Activated T-cell treated with anti-CD3 and anti-CD28 coated beads, Interleukin-2, amount 50 U/mL, for 24 hours (primary cell): ENCODE measurements at places on chromosomes 7 and 10.

- no peak overlapping the region for H3K27ac ChIP-seq
- no peaks in the 10 kb centered on the region for H3K4me1 ChIP-seq
- no peaks in the 10 kb centered on the region for H3K36me3 ChIP-seq
- no peak for DNase-seq
- no peaks in the 10 kb centered on the region for H3K27me3 ChIP-seq
- no peak overlapping the region for H3K4me3 ChIP-seq
These were observed 102.0 kb downstream of the ADAM12 start for GRCh38 chr10:126286256-126286780.

DNA sequence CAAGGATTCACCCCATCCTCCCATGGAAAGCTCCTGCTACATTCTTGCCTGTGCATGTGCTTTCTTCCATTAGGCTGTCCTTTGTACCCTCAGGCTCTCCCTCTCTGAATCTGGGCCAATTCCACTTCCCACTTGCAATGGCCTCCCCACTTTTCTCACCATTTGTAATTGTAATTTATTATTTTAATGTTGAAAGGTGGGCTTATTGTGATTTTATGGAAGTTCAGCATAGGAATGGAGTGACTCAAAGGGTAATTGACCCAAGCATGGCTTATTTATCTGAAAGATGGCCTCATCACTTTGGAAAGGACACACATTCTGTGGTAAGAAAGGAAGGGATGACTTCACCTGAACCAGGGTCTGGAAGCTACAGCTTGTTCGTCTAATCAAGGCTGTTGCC lies 46.9 kb upstream of the ORC5 start:
- no peaks in the 10 kb centered on the region for H3K4me1 ChIP-seq
- no peak overlapping the region for H3K4me3 ChIP-seq
- no peaks in the 10 kb centered on the region for H3K36me3 ChIP-seq
- H3K27me3 ChIP-seq, result peaks cover 9% of the 10 kb centered on the region

- H3K27ac ChIP-seq, result peak overlapping the region; percentile 5
- peaks cover 35% of the 10 kb centered on the region for H3K4me1 ChIP-seq
- H3K27me3 ChIP-seq, result no peaks in the 10 kb centered on the region
- DNase-seq, result no peak
- H3K36me3 ChIP-seq, result peaks cover 73% of the 10 kb centered on the region
These were observed 9.4 kb downstream of the ING3 start for GRCh38 chr7:120959929-120960484.

DNA sequence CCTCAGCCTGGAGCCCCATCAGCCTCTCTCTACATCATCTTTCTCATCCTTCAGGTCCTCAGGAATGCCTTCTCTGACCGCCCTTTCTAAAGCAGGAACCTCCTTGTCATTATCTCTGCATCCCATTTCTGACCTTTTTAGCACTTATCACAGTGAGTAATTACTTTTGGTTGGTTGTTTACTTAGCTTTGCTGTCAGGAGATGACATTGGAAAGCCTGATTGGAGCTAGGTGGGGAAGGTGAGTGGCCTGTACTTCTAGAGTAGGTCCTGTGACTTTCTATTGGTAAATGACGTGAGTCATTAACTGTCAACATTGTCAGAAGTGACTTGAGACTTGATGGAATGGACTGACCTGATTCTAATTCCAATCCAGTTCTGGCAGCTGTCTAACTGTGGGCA lies 9.3 kb upstream of the SLC25A13 start:
- peaks cover 7% of the 10 kb centered on the region for H3K4me1 ChIP-seq
- DNase-seq, result no peak
- no peak overlapping the region for H3K27ac ChIP-seq
- no peak overlapping the region for H3K4me3 ChIP-seq

DNA sequence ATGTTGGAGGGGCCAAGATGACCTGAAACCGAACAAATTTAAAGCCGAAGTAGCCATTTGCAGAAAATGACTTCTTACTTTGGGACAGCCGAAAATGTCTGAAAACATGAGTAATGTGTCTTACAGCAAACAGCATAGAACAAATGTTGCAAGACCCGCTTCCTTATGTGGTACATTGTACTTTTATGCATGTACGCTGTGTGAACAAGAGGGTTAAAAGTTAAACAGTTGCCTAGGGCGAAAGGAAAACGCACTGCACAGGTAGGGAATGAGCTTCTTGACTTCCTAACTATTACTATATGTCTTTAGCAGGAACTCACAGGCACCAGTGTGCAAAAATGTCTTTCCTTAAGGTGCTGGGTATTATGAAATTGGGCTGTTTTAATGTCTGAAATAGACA lies 303.5 kb upstream of the MGMT start:
- H3K4me1 ChIP-seq, result peaks cover 4% of the 10 kb centered on the region
- no peaks in the 10 kb centered on the region for H3K27me3 ChIP-seq
- H3K36me3 ChIP-seq, result no peaks in the 10 kb centered on the region
- no peak overlapping the region for H3K27ac ChIP-seq

DNA sequence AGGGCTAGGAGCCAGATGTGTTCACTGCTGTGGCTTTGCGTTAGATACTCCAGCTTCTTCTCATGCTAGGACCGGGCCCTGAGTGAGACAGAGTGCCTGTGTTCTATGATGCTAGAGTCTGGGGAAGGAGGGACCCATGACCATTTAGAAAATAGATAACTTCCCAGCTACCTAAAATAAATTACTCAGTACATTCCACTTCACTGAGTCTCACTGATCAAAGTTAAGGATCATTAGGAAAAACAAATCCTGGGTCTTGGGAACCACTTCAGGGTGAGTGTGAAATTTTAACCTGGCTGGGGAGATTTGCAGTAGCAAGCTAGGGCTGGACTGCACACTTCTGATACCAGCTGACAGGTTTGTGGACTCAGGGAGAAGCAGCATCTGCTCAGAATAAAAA lies 138.1 kb downstream of the EMX2 start:
- no peaks in the 10 kb centered on the region for H3K36me3 ChIP-seq
- DNase-seq, result no peak
- H3K4me3 ChIP-seq, result no peak overlapping the region

DNA sequence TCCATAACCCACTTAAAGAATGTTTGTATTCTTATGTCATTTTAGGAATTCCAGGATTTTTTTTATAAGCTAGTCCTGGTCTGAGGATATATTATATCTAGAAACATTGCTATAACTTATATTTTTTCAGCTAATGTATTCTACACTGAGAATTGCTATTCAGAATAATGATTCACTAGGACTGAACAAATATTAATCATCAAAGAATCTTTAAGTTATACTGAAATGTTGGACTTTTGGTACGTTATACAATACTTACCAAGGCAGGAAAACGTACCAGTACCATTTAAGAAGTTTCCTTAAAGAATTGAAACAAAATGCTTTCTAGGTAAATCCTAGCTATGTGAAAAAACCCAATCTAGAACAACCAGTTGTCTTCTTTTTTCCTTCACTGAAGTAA lies 18.4 kb downstream of the PTTG1IP2 start:
- no peak overlapping the region for H3K27ac ChIP-seq
- H3K36me3 ChIP-seq, result no peaks in the 10 kb centered on the region
- no peak for DNase-seq
- no peaks in the 10 kb centered on the region for H3K27me3 ChIP-seq
- no peak overlapping the region for H3K4me3 ChIP-seq

DNA sequence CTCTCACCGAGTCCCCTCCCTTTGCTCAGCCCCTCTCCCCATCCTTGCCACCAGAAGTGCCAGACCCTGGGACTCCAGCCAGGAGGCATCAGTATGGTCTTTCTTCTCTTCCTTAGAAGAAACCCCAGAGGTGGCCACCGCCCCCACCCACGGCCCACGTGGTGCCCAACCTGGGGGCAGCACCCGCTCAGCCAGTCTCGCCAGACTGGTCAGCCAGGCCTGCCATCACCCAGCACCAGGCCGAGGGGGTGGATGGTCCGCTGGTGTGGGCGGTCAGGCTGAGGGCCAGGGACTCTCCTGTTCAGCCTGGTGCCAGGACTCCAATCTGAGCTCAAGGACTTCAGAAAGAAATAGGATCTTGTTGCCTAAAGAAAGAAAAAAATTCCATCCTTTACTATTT lies 5.8 kb upstream of the CLDN4 start:
- no peak for DNase-seq
- H3K36me3 ChIP-seq, result no peaks in the 10 kb centered on the region
- H3K4me3 ChIP-seq, result no peak overlapping the region
- H3K27me3 ChIP-seq, result peaks cover 39% of the 10 kb centered on the region

GRCh38 chr10:132395704-132396493 lies 1.1 kb upstream of the PWWP2B start:
- no peaks in the 10 kb centered on the region for H3K27me3 ChIP-seq
- H3K27ac ChIP-seq, result no peak overlapping the region
- H3K4me3 ChIP-seq, result peak overlapping the region; percentile 12
- H3K4me1 ChIP-seq, result peaks cover 18% of the 10 kb centered on the region

DNA sequence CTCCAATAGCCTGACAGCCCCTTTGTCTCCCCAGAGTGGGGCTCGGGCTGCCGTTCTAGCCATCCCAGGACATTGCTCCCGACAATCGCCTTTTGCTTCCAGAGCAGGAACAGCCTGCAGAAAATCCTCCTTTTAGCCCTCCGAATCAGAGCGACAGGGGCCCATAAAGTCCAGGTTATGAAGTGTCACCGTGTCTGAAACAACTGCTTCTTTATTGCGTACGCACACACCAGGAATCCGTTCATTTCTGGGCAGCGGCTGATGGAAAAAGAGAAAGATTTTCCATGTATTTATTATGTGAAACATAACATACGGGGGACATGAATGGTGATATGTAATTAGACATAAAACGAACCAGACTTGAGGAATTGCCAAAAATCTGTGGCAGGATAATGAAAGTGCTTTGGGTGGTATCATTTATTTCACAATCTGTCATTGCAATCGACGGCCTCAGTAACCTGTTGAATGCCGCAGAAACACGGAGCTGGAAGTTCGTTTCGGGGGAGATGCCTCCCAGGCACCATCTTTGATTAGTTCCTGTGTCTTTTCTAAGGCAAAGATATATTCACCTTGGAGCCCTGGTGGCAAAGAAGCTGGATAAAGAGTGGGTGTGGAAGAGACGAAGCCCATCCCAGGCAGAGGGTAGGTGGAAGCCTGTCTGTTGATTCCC lies 48.1 kb downstream of the FAM241B start:
- no peak overlapping the region for H3K27ac ChIP-seq
- DNase-seq, result no peak
- H3K4me1 ChIP-seq, result no peaks in the 10 kb centered on the region
- H3K4me3 ChIP-seq, result no peak overlapping the region
- peaks cover 36% of the 10 kb centered on the region for H3K27me3 ChIP-seq

DNA sequence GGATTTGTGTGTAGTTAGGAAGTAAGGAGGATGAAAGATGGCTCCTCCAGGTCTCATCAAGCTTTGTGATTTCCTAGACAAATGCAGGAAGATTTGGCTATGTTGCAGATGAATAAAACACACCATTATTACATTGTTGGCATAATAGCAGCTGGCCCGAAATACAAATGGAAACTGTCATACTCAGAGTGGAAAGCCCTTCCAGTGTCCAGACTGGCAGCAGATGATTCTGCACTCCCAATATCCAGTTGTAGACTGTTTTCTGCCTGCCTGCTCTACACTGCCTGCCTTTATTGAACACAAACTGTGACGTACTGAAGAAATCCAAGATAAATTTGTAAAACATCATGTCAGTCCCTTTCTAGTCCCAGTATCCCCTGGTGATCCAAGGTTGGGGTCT lies 99.7 kb upstream of the FZD1 start:
- H3K4me1 ChIP-seq, result no peaks in the 10 kb centered on the region
- no peaks in the 10 kb centered on the region for H3K27me3 ChIP-seq
- H3K27ac ChIP-seq, result no peak overlapping the region
- H3K36me3 ChIP-seq, result no peaks in the 10 kb centered on the region
- DNase-seq, result no peak

DNA sequence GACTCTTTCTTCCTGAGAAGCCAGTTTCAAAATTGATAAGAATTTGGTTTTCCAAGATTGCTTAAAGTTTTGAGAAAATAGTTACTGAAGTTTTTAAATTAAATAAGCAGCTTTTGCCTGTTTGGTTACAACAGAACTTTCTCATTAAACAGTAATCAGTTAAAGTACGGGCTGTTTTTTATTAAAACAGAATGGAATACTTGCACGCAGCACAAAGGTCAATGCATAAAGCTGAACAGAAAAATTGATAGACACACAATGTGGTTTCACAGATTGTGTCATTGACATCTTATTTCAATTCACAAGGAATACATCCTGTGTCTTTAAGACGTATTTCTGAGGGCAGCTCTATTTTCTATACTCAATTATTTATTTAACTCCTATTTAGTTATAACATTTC lies 192.2 kb downstream of the PRKG1 start:
- H3K4me1 ChIP-seq, result no peaks in the 10 kb centered on the region
- no peak for DNase-seq
- no peak overlapping the region for H3K27ac ChIP-seq
- H3K4me3 ChIP-seq, result no peak overlapping the region
- no peaks in the 10 kb centered on the region for H3K27me3 ChIP-seq

DNA sequence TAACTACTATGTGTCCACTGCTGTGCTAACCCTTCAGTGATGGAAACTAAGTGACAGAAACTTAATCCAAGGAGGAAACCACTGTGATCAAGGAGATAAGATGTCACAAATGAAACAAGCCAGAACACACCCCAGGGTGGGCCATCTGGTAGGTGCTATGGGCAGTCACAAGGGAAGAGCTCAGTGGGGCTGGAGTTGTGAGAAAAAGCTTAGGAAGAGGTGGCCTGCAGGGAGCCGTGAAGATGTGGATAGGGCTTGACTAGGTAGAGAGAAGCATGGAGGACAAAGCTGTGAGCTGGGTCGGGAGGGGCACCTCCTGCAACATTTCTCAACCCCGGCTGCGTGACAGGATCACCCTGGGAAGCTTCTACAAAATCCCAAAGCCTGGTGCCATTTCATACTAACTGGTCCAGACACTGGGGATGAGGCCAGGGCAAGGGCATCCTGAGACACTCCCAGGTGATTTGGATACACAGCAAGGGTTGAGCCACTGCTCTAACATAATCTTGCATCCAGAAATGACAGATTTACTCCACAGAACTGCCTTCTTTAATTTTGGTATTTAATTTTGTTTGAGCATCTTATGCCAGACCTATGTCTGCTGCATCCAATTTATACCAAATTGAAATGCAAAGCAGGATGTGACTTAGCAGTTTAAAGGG lies 69.3 kb downstream of the OSBPL3 start:
- peaks cover 57% of the 10 kb centered on the region for H3K4me1 ChIP-seq
- peak overlapping the region; percentile 51 for H3K4me3 ChIP-seq
- H3K27me3 ChIP-seq, result no peaks in the 10 kb centered on the region
- DNase-seq, result no peak

DNA sequence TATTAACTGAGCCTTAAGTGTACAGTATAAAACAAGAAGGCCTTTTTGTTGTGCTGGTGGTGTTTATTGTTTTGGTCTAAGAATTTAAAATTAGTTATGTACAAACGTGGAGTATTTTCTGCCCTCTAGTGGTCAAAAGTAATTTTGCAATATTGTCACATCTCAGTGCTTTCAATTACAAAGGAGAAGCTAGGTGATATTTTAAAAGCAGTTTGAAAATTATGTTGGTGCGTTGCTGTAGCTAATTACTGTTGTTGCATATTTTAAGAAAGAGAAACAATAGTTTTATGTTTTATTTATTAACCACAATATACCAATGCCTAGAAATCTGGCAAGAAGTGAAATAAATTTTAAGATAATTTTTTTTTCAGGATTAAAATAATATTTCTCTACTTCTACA lies 11.4 kb downstream of the NPVF start:
- H3K27ac ChIP-seq, result no peak overlapping the region
- DNase-seq, result no peak
- no peak overlapping the region for H3K4me3 ChIP-seq
- H3K27me3 ChIP-seq, result peaks cover 42% of the 10 kb centered on the region
- H3K36me3 ChIP-seq, result no peaks in the 10 kb centered on the region
- H3K4me1 ChIP-seq, result no peaks in the 10 kb centered on the region

- no peak overlapping the region for H3K27ac ChIP-seq
- no peak for DNase-seq
- no peak overlapping the region for H3K4me3 ChIP-seq
- H3K27me3 ChIP-seq, result no peaks in the 10 kb centered on the region
- H3K4me1 ChIP-seq, result no peaks in the 10 kb centered on the region
These were observed 247.8 kb upstream of the IGFBP3 start for GRCh38 chr7:46168671-46169383.
